ENCODE measurements at places on chromosomes 4 and X.

GRCh38 chr4:138161351-138161750, 80.8 kb downstream of the SLC7A11 start:
- no peak for DNase-seq

DNA sequence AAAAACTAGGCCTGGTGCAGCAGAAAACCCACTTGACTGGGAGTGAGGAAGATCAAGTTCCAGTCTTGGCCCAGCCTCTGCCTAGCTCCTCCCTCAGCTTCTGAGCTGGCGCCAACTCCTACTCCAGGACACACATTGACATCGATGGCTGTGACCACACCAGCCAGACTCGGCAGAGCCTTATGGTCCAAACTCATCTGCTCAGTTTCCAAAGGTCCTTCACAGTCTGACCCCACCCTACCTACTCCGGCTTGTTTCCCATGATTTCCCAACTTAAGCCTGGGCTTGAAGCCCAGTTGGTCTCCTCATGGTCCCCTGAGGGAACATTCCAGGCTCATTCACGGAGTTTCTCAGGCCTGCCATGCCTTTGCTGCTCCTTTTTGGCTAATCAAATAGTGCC, 10.1 kb downstream of the ELF4 start:
- no peak for DNase-seq

DNA sequence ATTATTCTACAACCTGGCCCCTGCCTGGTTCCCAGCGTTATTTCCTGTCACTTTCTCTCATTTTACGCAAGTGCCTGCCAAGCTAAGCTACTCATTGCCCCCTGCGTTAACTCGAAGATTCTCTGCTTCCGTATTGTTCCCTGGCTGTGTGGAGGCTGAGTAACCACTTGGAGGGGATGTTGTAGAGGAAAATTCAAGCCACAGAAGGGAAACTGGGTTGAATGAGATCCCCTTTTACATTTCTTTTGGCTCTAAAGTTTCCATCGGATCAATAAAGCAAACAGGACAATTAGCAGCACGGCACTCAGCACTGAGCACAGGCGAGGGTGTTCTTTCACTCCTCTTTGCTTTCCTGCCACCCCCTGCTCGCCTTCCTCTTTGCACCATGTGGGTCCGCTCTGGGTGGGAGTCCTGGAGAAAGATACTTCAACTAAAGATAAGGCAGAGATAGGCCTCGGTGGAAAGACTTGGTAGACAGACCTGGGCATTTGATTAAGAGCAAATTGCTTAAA, 4.2 kb upstream of the TMSB4X start:
- peak; percentile 66 for DNase-seq

DNA sequence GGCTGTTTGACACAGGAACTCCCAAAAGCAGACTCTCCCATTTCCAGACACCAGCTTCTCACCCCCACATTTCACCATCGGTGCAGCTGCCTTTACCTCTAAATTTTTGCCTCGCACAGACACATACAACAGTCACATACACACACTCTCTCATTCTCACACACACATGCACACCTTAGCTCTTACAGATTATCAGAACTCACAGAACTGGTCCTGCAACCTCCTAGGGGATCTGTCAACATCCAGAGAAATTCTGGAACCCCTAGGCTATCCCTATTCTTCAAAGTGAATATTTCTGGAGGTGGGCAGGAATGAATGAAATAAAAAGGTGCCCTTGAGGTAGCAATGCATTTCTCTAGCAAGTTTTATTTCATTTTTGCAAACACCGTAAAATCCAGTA, 4.1 kb downstream of the HS6ST2 start:
- DNase-seq: no peak

DNA sequence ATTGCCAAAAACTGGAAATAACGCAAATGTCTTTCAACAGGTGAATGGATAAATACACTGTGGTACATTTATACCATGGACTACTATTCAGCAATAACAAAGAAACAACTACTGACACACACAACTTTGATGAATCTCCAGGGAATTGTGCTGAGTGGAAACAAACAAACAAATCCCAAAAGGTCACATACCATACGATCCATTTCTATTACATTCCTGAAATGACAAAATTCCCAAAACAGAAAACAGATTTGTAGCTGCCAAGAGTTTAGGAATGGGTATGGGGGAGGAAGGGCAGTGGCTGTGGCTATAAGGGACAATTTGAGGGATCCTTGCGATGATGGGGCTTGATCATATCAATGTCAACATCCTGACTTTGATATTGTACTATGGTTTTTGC, 2.5 kb downstream of the ZNF182 start:
- no peak for DNase-seq

DNA sequence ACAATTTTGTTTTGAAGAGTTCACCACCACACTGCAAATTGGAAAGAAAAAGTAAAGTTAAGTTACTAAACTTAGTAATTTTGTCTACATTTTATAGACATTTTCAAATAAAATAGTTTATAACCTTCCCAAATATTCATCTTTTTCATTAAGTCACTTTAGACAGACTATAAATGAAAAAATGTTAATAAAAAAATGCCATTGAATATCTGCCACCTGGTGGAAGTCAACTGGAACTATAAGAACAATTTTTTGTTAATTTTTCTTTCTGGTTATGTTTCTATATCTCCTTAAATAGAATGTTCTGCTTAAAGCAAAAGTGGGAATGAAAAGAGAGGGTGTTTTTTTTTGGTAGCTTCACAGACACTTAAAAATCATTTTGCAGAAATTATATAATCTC, 534.4 kb upstream of the PCDH10 start:
- no peak for DNase-seq

DNA sequence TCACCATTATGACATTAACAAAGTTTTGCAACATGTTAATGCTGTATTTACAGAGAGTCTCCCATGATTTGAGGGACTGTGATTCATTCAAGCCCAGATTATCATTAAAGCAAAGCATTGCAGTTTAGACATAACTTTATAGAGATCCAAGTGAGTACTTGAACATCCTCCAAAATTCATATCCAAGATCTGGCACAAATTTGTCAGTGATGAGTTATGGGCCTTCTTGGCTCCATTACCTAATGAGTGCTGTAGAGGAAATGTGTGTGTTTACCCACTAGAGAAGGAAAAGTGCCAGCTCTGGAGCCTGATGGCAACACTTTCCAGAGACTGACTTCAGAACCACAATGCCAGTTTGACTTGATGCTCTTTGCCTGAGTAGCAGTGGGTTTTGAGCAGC, 432.3 kb downstream of the GALNTL6 start:
- no peak for DNase-seq

- DNase-seq: peak; percentile 77
Measured at GRCh38 chr4:81505004-81505598, 33.4 kb upstream of the RASGEF1B start.

DNA sequence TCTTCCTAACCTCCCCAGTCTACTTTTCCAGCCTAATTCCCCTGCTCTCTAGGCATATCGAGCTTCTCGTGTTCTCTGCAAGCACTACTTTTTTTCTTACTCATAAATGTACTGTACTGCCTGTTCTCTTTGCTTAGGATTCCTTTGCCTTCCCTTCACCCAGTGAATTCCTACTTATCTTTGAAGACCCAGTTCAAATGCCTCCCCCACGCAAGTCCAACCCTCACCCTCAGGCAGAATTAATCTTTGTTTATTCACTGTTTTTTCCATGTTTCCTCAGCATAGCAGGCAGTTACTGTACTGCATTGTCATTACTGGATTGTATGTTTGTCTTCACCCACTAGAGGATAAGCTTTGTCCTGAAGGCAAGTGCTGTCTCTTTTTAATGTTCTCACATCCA, 287.7 kb downstream of the BMPR1B start:
- DNase-seq: no peak

- no peak for DNase-seq
Measured at GRCh38 chr4:78414116-78414515, 137.5 kb upstream of the ANXA3 start.

DNA sequence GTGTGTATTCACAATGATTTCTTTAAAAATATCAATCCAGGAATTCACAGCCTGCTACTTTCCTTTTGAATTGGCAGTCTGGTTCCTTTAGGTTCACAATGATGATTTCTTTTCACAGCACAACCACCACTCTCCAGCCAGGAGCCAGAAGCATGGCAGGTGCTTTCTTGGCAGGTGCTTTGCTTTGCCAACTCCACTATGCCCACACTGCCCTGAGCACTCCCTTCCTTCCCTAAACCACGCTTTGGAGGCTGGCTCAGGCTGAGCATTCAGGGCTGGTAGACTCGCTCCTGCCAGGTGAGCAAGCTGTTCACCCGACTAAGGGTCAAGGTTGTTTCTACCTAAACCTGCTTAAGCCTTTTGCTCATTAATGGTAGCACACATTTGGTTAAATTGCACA, 184.5 kb downstream of the SH3KBP1 start:
- DNase-seq: no peak

DNA sequence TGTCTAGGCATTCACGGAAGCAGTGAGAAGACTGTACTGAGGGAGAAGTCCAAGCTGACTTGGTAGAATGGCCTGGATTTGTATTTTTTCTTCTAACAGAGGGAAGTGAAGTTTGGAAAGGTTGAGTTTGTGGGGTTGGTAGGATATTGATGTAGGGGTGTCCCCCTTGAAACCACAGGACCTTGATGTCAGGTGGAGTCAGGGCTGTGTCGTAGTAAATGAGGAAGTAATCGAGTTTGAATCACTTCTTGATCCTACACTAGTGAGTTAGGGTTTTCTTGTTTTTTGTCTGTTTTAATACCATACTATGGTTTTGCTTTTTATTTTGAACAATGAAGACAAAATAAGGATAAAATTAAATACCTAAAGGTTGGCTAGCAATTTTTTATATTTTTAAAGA, 30.1 kb upstream of the ANAPC4 start:
- DNase-seq: no peak

- DNase-seq: no peak
Measured at GRCh38 chr4:113368056-113368455, 318.6 kb downstream of the ANK2 start.

DNA sequence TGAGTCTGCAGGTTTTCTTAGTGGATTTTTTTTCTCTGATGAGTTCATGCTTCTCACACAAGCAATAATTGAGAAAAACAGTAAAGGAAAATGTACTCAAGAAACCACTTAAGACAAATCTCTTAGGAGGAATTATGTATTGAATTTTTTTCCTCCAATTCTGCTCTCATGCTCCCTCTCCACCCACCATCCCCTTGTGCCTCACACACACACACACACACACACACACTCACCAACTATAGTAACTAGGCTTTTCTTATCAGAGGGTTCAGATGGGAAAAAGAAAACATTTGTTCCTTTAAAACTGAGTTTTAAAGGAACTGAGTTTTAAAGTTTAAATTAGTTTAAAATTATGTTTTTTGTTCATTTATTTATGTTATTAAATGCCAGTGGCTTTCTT, 47.0 kb upstream of the ANXA10 start:
- no peak for DNase-seq

DNA sequence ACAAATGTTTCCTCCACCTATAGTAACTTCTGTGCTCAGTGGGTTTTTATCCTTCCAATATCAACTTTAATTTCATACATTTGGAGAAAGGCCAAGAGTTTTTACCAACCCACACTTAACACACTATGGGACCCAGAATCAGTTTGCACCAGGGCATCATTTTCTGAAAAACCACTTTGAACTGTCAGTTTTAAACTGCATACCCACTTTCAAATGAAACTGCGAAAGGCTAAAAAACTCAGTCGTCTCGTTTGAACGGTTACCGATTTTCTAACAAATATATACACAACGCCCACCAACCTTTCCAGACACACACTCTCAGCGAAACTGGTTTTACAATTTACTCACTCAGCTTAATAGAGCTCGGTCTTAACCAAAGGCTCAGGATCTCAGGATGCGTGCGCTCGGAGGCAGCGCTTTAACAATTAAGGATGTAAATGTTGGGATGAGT, 376 bp downstream of the ABCG2 start:
- no peak for DNase-seq

- no peak for DNase-seq
Measured at GRCh38 chr4:15343581-15343980, 84.3 kb upstream of the C1QTNF7 start.

DNA sequence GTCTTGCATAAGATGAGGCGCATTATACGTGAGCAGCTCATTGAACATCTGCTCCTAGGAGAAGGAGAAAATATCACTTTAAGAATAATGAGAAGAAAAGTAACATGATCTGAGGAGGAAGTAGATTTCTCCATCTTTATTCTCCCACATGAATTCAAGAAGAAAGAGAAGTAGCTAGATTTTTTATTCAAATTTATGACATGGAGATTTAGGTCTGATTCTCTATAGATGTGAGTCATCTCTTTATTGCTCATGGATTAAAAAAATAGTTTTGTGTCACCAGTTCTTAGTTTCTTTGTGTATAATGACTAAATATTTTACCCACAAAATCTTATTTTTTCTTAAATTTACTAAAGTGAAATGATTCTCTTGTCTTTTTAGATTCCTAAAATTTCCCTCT, 40.4 kb downstream of the HPGDS start:
- no peak for DNase-seq

GRCh38 chrX:24946369-24946768, 69.4 kb downstream of the ARX start:
- no peak for DNase-seq

DNA sequence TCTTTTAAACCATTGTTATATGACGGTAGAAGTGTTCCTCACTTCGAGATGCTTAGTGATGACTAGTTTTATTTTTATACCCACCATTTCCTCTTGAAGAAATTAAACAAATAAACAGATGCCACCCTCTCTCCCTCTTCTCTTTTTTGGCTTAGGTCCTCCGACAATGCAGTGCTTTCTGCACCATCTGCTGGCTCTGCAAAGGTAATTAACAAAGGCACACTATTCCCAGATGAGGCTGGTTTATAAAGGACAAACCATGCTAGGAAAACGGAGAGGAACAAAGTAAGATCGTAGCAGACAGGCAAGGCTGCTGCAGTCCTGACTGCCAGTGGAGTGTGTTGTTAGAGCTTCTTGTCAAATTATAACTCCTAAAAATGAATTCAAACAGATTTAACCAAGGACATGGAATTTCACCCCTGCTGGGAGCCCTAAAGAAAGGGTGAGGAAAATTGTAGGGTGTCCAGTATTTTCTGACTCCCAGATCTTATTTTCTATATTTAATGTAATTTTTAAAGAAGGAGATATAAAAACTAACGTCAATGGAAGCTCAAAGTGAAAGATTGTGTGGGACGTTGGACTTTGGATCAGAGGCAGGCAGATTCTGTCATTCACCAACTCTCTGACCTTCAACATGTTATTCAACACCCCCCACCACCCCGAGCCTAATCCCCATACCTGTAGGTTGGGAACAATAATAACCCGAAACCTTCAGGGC, 142.1 kb downstream of the CPEB2 start:
- no peak for DNase-seq

Measured in CD4-positive, alpha-beta T cell treated with Interleukin-6 for 4 hours (primary cell).